GM12892 (cell line): ENCODE measurements at places on chromosomes 1 and 21.

DNA sequence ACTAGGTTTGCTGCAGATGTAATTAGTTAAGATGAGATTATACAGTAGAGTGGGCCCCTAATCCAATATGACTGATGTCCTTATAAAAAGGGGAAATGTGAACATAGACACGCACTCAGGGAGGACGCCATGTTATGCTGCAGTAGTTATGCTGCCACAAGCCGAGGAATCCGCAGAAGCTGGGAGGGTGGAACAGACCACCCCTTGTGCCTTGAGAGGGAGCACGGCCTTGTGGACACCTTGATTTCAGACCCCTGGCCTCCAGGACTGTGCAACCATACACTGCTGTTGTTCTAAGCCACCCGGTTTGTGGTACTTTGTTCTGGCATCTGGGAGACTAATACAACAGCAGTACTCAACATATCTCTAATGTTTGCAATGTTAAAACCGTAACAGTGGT, 57.9 kb upstream of the HIVEP3 start:
- no peak for DNase-seq

- DNase-seq = no peak
Measured at GRCh38 chr1:221816899-221817298, 75.0 kb upstream of the DUSP10 start.

- DNase-seq = no peak
Measured at GRCh38 chr1:34450325-34450724, 273.6 kb downstream of the C1orf94 start.

- no peak for DNase-seq
Measured at GRCh38 chr1:235366286-235366685, 941 bp upstream of the TBCE start.

DNA sequence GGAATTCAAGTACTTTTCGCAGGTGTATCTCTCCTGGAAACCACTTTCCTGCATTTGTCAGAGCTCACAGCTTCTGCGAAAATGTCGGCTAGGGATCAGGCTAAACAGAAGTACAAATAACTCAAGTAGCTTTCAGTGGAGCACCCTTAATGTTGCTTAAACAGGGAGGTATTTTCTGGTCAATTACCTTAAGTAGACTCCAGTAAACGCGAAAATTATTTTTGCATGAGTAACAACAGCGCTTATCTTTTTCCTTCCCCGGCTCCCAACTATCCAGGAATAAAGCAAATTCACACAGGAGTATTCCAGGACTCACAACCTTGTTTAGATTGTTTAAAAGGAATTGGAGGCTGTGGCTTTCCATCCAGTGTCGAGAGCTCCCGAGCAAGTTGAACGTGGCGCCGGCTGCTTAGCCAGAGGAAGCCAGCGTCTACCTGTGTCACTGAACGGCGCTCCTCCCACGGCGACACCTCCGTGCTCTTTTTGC, 7.3 kb upstream of the SIM2 start:
- no peak for DNase-seq

DNA sequence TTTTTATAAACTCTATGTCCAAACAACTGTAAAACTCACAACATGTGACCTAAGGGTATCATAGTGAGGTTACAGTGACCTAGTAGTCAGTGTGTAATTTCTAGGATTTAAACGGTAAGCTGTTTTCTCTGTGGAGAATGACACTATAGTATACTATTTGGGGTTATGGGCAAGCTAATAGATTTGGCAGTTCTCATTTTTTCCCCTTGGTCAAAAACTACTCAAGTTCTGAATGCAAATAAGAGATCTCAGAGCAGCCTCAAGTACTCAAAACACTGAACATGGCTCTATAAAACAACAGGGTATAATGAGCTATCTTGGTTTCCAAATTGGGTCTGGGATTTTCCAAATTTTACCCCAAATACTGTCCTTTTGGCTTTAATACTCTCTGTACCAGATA, 88.5 kb upstream of the HMCN1 start:
- DNase-seq = no peak

- DNase-seq = no peak
Measured at GRCh38 chr1:82048596-82048995, 247.9 kb downstream of the ADGRL2 start.

- no peak for DNase-seq
Measured at GRCh38 chr1:168373869-168374268, 93.2 kb downstream of the TBX19 start.

DNA sequence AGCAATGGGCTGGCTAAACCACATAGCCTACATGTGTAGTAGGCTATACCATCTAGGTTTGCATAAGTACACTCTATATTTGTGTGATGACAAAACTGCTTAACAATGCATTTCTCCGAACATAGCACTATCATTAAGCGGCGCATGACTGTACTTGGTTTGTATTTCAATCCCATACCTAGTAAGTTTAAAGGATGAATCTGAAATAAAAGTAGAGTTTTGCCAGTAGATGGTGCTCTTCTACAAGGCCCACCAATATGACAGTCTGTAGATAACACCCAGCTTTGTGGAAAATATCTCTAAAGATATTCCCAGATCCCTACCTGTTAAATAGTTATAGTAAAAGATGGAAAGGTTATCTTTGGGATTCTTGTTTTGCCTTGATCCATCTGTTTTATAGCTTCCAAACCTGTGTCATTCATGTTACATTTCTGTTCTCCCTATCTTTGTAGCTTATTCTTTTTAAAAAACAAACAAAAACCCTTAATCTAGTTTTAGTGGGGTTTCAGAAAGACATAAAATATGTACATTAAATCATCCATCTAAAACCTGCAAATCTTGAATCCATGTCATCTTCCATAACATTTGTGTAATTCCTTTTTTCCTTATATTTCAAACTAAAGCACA, 33.9 kb upstream of the ASPM start:
- DNase-seq = no peak

DNA sequence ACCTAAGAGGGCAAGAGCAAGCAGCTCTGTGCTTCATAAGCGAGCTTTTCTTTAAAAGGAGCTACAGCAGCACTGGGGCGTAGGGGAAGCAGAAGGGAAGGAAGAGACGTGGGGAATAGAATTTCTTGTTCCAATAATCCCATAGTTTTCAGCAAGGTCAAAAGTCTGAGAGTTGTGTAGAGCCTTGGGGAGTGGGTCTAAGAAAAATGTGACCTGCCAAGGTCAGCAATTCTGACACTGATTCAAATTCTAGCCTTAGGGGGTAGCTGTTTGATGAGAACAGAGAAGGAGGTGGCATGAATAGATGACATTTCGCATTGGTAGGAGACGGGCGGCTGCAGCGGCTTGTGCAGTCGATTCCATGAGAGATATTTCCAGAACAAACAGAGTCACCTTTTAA, 22.4 kb downstream of the PRRX1 start:
- DNase-seq = no peak

- no peak for DNase-seq
Measured at GRCh38 chr1:114997510-114998289, 31.9 kb upstream of the TSHB start.

GRCh38 chr1:200448034-200448762, 38.4 kb upstream of the ZNF281 start:
- DNase-seq = no peak

- no peak for DNase-seq
Measured at GRCh38 chr1:64398936-64399335, 71.0 kb upstream of the CACHD1 start.

DNA sequence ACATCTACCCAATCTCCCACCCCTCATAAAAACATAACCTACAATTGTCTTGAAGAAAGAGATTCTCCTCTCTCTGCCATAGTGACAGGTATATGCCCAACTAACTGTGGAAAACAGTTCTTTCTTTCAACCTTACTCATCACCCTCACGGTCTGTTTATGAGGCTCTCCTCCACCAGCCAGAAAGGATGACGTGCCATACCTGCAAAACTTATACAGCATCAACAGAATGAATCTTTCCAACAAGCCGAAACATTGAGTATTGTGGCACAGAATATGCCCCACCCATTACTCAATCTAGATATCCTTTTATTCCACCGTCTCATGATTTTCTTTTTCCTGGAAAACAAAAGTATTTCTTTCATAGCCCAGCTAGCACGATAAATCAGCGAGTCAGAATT, 55.7 kb downstream of the RBM11 start:
- no peak for DNase-seq

- DNase-seq = no peak
Measured at GRCh38 chr1:237690656-237691055, 200.1 kb downstream of the ZP4 start.

GRCh38 chr1:26820784-26821269, 5.7 kb upstream of the ZDHHC18 start:
- peak; percentile 62 for DNase-seq

DNA sequence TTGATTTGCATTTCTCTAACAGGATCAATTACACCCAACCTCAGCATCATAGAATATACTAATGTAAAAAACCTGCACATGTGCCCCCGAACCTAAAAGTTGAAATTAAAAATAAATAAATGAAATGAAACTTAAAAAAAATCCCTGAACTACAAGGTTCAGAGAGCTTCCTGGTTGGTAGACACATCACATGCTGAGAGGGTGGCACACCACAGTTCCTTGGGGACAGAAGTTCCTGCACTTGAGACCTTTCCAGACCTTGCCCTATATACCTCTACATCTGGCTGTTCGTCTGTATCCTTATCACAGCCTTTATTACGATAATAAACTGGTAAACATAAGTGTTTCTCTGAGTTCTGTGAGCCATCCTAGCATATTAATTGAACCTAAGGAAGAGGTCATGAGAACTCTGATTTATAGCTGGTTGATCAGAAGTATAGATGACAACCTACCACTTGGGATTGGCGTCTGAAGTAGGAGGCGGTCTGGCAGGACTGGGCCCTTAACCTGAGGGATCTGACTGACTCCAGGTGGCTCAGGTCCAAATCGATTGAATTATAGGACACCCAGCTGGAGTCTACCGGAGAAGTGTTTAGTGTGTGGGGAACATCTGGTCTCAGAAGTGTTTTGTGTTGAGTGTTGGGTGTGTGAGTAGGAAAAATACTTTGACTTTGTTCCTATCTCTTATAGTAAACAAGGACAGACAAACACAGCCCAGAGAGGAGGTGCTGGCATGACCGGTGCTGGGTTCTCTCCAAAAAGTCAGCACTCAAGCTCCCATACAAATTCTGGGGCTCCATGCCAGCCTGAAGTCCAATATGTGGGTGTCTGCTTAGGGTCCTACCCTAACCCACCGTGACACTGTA, 19.0 kb downstream of the C1orf115 start:
- DNase-seq = no peak

GRCh38 chr21:33228455-33228854, 1.3 kb upstream of the IFNAR2 start:
- DNase-seq = no peak

GRCh38 chr1:47765742-47766485, 231.3 kb downstream of the TRABD2B start:
- DNase-seq = no peak

GRCh38 chr1:84853741-84854721, 39.0 kb downstream of the LPAR3 start:
- DNase-seq = peak; percentile 37

DNA sequence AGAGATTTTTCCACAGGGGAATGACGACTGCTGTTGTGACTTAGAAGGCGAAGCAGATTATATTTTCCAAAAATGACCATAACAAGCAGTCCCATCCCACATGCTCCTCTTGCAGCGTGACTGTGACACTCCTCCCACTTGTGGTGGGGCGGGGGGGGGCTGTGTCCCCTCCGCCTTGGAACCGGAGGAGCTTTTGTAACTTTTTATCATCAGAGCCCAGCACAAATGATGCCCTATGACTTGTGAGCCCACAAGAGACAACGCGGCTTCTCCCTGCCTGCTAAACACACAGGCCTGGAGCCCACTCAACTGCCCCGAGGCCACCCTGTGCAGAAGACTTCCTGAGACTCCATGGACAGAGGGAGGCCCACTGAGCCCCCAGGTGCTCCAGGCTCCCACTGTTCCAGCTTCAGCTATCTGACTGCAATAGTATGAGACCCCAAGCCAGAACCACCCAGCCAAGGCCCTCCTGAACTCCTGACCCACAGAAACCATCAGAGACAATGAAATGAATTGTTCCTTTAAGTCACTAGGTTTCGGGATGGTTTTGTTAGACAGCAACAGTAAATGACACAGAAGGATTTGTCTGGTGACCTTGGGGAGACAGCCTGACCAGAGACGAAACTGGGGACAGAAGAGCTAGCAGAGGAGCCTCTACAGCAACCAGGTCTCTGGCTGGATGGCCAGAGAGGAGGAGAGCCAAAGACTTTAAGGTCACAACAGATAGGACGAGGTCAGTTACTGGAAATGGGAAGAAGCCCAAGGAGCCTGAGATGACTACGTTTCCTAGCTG, 58.8 kb downstream of the CAPZB start:
- no peak for DNase-seq

GRCh38 chr1:32112806-32113375, 5.0 kb downstream of the KPNA6 start:
- no peak for DNase-seq

- no peak for DNase-seq
Measured at GRCh38 chr1:66493731-66494130, 40.2 kb upstream of the SGIP1 start.

GRCh38 chr1:213697192-213697802, 290.5 kb upstream of the PROX1 start:
- no peak for DNase-seq

DNA sequence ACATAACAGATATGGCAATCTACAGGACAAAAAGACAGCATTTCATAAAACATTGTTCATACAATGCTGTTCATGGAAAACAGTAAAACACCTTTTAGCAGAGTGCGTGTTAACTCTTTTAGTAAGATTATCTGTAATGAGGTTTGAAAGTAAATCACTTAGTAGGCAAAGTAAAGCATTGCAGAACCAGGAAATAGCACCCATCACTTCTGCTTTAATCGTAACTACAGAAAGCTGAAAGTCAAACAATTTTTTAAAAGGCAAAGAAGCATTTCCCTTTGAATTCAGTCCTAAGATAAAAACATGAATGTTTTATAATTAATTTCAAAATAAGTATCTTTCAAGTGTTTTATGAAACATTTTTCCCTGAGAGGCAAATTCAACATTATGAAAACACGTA, 63.3 kb upstream of the RNF11 start:
- no peak for DNase-seq

DNA sequence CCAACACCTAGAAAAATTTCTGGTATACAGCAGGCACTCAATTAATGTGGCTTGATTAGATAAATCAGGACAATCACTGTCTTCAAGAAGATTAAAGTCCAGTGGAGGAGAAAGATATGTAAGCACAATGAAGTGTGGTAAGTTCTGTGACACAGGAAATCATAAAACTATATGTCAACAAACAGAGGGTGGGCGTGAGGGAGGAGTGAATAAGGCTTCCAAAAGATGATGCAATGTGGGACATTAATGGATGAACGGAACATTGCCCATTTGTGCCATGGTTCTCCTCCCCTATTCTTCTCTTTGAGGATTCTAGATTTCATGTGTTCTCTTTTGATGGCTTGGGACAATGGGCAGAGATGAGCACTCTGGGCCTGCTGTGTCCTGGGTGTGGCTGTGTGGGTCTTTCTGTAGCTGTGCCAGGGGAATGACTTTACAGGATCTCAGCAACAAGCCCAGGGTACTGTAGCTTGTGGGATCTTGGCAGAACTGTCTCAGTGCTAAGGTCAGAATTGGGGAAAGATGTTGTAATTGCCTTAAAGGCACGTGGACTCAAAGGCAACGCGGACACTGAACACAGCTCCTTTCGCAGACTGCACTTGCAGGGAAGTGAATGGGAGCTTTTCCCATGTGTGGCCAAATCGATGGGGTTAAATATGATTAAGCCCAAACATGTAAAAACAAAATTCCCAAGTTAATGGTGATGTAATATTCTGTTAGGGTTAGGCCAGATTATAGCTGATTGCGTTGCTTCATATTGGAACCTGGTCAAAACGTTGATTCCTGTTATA, 366.9 kb downstream of the TGFB2 start:
- DNase-seq = no peak

GRCh38 chr1:96075704-96076455, 645.7 kb upstream of the PTBP2 start:
- DNase-seq = no peak
